ENCODE measurements at places on chromosomes 1 and 21. TPM values are rescaled to one million over a fixed set of nuclear protein-coding genes. Genes with fewer than 3 reads are reported as not detected.

NEGR1 gene
- total RNA-seq: 42.9 TPM

DNA sequence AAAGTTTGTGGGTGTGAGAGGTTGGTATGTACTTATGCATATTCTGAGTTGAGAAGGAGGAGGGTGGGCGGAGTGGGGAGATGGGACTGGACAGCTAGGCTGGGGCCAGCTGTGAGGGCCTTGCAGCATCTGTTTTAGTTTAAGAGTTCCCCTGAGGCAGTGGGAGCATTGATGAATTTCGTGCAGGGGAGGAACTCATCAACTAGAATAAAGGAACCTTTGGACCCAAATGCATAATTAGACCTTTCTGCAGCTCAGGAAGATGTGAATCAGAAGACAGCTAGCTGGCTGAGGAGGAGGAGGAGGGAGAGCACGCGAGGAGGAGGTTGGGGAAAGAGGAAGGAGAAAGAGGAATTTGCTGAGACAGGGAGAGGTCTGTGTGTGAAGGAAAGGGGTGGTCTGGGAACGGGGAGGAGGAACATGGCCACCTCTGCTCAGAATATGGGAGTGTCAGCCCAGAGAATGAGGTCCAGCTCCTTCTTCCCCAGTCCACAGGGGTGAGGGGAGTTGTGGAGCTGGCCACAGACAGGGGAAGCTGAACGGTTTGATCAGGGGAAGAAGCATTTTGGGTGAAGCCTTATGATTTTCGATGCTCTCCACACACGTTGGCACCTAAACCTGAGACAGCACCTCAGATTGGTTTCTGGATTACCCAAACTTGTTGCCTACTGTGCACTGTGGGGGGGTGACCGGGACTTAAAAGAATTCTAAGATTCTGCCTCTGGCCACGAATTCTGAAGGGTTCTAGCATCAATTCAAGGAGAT lies 27.7 kb downstream of the MYOG start:
- no peaks in the 10 kb centered on the region for H3K27me3 ChIP-seq
- H3K4me3 ChIP-seq: no peak overlapping the region
- H3K4me1 ChIP-seq: no peaks in the 10 kb centered on the region
- DNase-seq: no peak
- no peak overlapping the region for H3K27ac ChIP-seq
- H3K36me3 ChIP-seq: no peaks in the 10 kb centered on the region

DNA sequence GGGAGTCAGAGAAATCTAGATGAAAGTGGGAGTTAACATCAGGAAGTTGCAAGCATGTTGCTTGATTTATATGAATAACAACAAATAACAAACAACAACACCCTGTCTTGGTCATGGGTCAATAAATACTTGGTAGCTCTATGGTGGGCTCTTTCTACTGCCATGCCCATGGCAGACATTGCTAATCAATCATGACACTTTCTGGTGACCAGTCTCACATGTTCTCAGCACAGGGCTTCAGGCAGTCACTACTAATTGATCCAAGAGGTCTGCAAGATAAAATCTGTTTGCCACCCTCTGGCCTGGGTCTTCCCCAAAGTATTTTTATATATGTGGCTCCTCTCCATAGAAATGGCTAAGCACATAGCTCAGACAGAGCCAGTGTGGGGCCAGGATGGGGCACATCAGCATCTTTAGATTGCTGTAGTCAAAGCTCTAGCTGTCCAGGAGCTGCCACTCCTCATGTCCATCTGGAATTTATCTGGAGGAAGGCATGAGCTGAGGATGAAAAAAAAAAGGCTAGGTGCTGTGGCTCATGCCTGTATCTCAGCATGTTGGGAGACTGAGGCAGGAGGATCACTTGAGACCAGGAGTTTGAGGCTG lies 51.2 kb downstream of the STUM start:
- peaks cover 8% of the 10 kb centered on the region for H3K4me1 ChIP-seq
- H3K4me3 ChIP-seq: no peak overlapping the region
- no peaks in the 10 kb centered on the region for H3K36me3 ChIP-seq
- no peak overlapping the region for H3K27ac ChIP-seq
- no peaks in the 10 kb centered on the region for H3K27me3 ChIP-seq

DNA sequence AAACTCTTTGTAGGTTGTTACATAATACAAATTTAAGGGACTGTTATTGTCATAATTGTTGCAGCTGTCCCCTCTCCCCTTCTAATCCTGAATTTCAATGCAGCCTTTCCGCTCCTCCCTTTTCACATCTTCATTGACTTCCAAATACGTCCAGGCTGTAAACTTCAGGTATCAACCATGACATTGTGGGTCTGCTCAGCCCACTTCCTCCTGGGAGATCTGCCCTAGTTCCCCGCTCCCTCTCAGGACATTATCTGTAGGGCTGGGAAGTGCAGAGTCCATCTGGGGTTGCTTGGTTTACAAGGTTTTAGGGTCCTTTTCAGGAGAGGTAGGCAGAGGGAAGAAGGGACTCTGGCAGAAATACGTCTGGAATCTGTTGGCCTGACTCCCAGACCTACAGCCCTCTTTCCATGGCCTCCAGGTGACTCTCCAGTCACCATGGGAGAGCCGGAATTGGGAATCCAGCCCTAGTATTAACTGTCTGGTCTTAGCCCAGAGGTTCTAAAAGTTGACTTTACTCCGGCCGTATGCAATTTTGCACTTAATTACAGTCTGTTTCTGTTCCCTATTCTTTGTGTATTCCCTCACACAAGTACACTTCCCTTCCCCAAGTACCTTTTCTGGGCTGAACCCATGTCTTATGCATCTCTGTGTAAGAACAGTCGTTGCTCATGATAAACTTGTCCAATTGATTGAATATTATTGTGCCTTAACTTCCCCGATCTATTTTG lies 4.7 kb upstream of the DENND2D start:
- H3K4me1 ChIP-seq: no peaks in the 10 kb centered on the region
- no peak overlapping the region for H3K27ac ChIP-seq
- H3K36me3 ChIP-seq: no peaks in the 10 kb centered on the region
- H3K4me3 ChIP-seq: no peak overlapping the region
- DNase-seq: no peak

DNA sequence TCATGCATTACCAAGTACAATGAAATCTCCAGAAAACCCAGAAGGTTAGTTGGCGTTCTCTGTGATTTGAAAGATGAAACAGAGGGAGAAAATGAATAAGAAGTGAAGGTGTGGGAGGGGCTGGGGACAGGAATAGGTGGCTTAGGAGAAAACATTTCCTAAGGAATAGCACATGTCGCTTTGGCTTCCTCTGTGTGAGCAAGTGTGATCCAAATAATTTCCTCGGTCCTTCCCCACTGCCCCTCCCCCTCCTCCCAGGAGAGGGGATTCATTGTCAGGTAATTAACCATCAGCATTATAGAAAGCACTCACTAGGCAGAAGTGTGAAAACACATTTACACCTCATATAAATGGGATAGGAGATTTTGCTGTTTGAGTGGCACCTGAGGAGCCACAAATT lies 105.5 kb downstream of the NUF2 start:
- DNase-seq: no peak
- H3K4me1 ChIP-seq: no peaks in the 10 kb centered on the region
- no peaks in the 10 kb centered on the region for H3K36me3 ChIP-seq
- H3K27ac ChIP-seq: no peak overlapping the region
